Activated CD4-positive, alpha-beta T cell treated with anti-CD3 and anti-CD28 coated beads, Interleukin-10, Interleukin-2, amounts not matched to agents 100 ng/mL and 50 ng/mL, durations not matched to agents 16 hours and 8 hours (primary cell): ENCODE measurements at places on chromosomes 7 and 10.

GRCh38 chr10:72542396-72542815 lies 83.5 kb downstream of the MICU1 start:
- DNase-seq = no peak

- DNase-seq = no peak
These were observed 381.0 kb downstream of the CALN1 start for GRCh38 chr7:72030994-72031667.

GRCh38 chr7:143493751-143494150 lies 16.1 kb downstream of the TAS2R41 start:
- DNase-seq = no peak

DNA sequence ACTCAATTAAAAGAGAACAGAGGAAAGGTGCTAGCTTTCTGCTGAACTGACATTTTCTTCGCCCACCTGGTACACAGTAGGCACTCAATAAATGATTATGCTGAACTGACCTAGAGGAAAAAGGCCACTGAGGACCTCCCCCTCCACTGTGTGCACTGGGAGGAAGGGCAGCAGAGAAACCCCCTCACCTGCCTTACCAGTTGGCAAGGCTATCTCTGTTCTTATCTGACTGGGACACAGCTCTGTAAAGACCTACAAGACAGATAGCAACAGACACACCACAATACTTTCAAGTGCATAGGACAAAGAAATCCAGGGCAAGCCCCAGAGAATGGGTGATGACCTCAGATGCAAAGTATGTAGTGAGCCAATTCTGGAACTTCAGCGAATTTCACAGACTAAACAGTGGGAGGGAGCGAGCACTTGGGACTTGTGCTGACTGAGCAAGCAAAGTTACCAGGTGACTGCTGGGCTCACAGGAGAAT lies 30.4 kb downstream of the PDLIM1 start:
- no peak for DNase-seq

DNA sequence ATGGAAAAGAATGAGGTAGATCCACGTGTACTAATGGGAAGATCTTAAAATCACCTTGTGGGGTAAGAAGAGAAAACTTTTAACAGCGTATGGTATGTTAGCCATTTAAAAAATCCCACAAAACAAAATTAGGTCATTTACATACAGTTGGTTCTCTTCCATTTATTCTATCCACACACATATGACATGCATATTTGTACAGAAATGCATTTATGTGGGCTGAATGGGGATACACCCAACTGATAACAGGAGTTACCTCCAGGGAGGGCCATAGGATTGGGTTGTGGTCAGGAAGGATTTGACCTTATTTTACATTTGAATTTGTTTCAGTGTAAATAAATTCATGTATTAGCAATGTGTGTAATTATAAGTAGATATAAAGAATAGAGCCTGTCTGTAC lies 71.5 kb downstream of the MCMBP start:
- DNase-seq = no peak

GRCh38 chr10:111107023-111107422 lies 30.2 kb downstream of the ADRA2A start:
- DNase-seq = no peak

GRCh38 chr10:76354921-76355320 lies 923.5 kb downstream of the LRMDA start:
- no peak for DNase-seq

- no peak for DNase-seq
These were observed 82.5 kb downstream of the AHR start for GRCh38 chr7:17380736-17381662.
